SHP77 (cell line): ENCODE measurements at places on chromosomes 6 and 20.

- DNase-seq: no peak
Observed at GRCh38 chr6:159505140-159505922, 187.7 kb downstream of the SOD2 start.

GRCh38 chr20:61350500-61351250 lies 98.6 kb downstream of the CDH4 start:
- no peak for DNase-seq

GRCh38 chr6:81084776-81085430 lies 667.6 kb downstream of the TENT5A start:
- no peak for DNase-seq

GRCh38 chr6:30361661-30362060 lies 16.7 kb downstream of the RPP21 start:
- no peak for DNase-seq
